ENCODE measurements at places on chromosomes 16 and 17. TPM values are rescaled to one million over a fixed set of nuclear protein-coding genes. Genes with fewer than 3 reads are reported as not detected.

FOXL1 gene
- total RNA-seq, result 35.7 TPM

FBXO39 gene
- total RNA-seq, result not detected

- DNase-seq, result peak; percentile 91
Measured at GRCh38 chr16:660459-661183, 7.3 kb upstream of the RHOT2 start.

SHBG gene
- not detected for total RNA-seq

GRCh38 chr16:57624806-57625500 is 3.5 kb upstream of the ADGRG1 start:
- DNase-seq, result no peak

SLC16A5 gene
- 101 TPM for total RNA-seq

KCTD19 gene
- not detected for total RNA-seq

DNA sequence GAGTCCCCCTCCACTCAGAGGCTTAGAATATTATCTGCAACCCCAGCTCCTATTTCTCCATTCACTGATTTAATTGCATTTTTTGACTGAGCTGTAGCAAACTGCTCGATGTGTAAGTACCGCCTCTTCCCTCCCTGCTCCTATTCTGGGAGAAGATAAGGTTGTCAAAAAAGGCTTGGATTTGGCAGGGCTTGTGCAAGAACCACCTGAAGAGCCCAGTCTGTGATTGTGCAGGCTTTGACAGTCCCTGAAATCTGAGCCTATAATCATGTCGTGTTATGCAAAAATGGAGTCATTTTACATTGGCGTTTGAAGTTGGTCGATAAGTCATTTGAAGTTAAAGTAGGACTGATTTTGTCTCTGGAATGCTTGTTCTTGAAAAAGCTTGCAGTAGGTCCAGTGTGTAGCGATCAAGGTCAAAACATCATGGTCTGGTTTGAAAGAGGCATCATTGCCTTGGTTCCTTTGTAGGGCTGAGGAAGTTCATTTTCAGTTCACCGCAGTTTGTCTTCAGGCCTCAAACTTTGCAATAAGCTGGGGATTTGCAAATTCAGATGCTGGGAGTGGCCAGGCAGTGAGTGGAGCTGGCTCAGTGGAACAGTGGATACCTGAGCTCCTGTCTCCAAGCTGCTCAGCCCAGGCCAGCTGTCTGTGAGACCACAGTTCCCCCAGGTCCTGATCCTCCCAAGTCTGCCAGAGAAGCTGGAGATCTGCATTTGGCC is 68.8 kb downstream of the KATNIP start:
- no peak for DNase-seq

- DNase-seq, result no peak
Measured at GRCh38 chr16:87493608-87494280, 920 bp upstream of the ZCCHC14 start.

DNA sequence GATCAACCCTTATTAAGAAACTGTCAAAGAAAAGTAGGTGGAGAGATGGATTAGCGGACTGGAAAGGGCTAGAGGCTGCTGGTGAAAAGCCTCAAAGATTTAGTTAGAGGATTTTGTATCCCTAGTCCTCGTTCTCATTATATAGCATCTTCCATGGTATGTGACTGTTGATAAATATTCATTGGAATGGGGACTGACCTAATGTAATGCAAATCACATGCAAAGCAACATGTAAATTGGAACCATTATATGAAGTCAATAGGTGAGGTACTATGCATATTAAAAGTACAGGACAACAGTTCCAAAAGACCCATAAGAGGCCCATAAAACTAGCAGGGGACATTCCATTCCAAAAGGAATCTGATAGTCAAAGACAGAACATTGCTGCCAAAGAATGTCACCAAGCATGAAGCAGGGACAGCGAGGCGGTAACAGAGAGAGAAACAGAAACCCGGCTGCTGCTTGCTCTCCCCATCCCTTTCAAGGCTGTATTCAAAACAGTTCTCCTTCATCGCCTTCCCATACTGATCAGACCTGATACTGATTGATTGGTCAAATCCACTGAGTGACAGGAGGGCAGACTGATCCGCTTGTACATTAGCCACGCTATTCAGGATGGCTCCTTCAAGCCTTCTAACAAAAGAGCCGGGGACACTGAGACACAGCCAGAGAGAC is 44.5 kb downstream of the SOX9 start:
- DNase-seq, result no peak

All from ascending aorta (tissue), 2 donors.